ENCODE measurements at places on chromosomes 7 and 10.

DNA sequence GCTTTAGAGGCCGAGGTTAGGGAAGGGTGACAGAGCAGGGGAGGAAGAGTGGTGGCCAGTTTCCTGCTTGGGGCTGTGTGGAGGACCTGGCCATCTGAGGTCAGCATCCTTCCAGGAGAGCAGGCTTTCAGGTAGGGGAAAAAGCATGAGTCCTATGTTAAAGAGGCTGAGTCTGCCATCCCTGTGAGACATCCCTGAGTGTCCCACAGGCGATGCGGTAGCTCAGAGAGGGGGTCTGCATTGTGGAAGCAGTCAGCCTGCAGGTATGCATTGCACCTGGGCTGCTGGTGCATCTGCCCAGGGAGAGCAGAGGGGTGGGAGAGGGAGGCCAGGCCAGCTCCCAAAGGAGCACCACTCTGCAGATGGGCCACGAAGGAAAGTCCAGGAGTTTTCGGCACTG lies 282.1 kb upstream of the ZNF32 start:
- no peak for DNase-seq

DNA sequence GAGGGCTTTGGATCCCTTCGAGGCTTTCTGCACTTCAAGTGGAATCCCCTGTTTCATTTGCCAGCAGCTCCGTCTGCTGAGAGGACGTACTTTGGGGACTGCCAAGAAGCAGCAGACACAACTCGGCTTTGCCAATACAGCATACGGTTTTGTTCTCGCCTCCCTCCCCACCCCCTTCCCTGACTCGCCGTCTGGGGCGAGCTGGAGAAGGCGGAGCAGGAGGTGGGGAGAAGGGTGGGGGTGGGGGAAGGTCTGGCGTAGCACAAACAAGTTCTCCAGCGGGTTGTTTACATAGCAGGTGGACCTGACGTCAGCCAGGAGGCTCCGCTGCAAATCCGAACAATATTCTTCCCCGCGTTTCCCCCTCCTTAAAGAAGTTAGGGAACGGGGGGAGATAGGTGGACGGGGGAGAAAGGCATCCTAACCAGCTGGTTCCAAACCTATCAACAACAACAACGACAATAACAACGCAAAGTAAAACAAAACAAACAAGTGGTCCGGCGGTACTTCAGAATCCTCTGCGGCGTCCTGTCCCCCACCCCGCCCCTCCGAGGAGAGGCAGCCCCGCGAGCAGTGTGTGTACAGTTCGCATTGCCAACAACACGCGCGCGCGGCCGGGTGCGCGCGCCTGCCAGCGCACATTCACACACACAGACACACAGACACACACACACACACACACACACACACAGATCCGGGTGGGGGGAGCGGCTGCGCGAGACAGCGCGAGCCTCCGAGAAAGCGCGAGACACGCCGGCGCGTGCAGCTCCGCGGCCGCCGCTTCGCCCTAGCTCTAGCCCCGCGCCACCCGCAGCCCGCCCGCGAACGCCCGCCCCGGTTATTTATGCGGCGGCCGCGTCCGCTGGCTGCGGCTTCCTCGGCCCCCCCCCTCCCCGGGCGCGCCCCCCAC lies 167.0 kb upstream of the PPP1R3A start:
- DNase-seq: peak; percentile 88

DNA sequence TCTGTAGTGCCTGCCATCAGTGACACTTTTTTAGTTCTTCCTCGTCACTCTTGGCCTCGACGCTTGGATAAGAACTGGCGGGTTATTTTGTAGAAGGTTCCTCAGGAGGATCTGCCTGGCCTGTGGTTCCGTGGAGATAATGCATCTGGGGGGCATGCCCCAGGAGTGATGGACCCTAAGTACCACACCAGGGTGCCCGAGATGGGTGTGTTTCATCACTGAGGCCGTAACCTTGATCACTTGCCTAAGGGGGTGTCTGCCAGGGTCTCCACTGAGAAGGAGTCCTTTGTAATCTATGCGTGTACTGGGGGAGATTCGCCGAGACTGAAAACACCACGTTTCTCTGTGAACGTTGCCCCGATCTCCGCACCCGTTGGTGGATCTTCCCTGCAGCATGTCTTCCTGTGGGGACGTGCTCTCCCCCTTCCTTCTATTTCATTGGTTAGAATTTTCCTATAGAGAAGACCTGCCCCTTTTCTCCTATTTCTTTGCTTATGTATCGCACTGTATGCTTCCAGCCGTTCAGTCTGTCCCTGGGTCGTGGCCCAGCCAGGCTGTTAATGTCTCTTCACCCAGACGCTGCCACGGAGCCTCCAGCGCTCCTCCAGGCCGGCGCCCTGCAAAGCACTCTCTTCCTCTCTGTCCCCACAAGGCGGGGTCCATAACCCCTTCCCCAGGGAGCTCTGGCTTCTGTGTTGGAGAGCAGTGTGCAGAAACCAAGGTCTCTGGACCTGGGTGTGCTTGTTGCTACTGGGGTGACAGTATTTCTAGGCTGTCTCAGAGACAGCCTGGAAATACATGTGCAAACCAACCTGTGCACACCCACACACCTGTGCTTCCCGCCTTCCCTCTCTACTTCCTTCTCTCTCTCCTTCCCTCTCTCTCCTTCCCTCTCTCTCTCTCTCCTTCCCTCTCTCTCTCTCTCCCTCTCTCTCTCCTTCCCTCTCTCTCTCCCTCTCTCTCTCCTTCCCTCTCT lies 14.4 kb upstream of the DPYSL4 start:
- no peak for DNase-seq

DNA sequence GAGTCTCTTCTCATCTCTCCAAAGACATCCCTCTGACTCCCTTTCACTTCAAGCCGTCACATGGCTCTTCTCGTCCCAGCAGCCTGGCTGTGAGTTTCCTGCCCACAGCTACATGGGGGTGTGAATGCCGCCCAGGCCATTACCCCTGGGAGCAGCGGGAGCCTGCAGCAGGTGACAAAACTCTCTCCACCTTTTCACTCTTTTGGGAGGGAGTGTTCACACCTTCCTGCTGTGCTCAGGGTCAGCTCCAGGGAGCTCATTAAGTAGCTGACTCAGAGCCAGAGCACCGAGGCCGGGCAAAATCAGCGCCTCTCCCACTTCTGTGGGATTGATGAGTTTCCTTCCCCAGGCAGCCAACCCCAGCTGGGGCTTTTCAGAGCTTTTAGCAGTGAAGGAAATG lies 271.3 kb downstream of the TYW1 start:
- peak; percentile 76 for DNase-seq

DNA sequence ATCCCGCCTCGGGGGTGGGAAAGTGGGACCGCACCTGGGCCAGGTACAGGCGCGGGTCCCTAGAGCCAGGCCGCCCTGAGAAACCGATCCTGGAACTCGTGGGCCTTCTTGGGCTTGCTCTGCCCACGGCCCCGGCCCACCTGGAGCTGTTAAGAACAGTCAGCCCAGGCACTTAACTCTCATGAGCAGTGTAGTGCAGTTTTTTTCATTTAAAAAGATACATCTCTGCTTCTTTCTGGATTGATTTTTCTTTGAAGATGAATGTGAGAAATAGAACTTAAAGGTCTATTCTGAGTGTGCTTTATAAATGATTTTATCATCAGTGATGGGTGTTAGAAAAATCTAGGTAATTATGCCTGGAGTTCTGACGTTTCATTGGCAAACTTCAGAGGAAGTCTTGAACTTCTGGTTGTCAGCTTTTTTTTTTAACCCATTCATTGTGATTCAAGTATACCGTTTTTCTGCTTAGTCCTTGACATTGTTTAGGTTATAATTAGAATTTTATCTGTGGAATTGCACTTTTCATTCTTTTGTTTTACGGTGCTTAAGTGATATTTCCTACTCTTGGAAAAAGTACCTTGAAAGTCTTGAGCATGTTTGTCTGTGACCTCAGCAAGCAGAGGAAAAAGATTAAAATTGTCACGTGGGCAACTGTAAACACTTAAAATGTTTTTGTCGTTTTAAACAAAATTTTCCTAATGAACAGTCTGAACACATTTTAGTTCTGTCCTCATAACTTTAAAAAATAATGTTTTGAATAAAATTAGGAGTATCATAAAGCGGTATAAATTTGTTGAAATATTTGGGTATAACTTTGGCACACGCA lies 906 bp downstream of the CDK1 start:
- peak; percentile 12 for DNase-seq

- no peak for DNase-seq
Measured at GRCh38 chr7:134186801-134187200, 59.7 kb downstream of the LRGUK start.

GRCh38 chr7:31102973-31103850 lies 51.1 kb downstream of the ADCYAP1R1 start:
- DNase-seq: no peak

GRCh38 chr7:28466341-28466740 lies 54.0 kb downstream of the CREB5 start:
- DNase-seq: no peak

DNA sequence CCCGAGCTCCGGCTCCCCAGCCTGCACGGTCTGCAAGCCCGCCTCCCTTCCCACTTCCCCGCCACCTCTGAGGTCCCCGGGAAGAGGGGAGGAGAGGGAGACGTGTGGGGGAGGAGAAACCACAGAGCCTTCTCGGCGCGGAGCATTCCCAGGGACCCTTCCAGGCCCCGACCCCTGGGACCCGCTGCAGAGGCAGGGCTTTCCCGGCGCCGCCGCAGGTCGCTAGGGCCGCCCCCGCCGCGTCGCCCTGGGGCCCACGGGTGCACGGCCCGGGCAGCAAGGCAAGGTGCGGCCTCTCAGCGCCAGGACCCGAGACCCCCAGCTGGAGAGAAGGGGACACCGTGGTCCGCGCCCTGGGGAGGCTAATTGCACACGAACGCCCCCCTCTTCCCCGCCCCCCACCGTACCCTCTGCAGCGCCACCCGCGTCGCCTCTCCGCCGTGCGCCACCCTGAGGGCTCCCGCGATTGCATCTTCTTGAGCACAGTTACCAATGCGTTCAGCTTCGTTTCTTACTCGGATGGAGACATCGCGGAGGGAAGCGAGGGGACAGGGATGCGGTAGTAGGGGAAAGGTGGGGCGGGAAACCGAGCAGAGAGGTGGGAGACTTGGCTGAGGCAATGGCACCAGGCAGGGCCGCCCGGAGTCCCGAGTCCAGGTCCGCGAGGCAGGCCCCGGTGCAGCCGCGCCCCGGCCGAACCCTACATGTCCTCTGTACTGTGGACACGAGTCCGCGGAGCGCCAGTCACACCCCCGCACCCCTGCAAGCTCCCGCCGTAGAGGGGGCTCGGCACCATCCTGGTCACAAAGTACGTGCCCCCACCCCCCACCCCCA lies 28.9 kb downstream of the SKIDA1 start:
- DNase-seq: peak; percentile 39

- no peak for DNase-seq
Measured at GRCh38 chr7:43569424-43569823, 13.5 kb upstream of the STK17A start.

DNA sequence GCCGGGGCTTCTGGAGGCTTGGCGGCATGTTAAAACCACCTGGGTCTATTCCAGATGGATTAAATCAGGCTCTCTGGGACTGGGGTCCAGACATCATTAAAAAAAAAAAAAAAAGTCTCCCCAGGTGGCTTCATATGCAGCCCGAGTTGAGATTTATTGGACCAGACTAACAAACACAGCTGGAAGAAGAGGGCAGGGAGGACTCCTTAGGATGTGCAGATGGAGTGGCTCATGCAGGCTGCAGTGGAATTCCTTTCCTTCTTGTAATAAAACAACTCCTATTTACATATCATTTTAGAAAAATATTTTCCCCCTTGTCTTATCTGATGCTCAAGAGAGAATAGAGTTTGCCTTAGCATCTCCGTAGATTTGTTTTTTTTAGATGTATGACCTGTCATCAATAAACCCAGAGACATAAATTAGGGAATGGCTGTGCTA lies 238.1 kb downstream of the CAMK1D start:
- peak; percentile 12 for DNase-seq
